ENCODE measurements at places on chromosomes 1 and 21.

GRCh38 chr1:7941437-7941793 is 776 bp upstream of the TNFRSF9 start:
- DNase-seq: no peak

DNA sequence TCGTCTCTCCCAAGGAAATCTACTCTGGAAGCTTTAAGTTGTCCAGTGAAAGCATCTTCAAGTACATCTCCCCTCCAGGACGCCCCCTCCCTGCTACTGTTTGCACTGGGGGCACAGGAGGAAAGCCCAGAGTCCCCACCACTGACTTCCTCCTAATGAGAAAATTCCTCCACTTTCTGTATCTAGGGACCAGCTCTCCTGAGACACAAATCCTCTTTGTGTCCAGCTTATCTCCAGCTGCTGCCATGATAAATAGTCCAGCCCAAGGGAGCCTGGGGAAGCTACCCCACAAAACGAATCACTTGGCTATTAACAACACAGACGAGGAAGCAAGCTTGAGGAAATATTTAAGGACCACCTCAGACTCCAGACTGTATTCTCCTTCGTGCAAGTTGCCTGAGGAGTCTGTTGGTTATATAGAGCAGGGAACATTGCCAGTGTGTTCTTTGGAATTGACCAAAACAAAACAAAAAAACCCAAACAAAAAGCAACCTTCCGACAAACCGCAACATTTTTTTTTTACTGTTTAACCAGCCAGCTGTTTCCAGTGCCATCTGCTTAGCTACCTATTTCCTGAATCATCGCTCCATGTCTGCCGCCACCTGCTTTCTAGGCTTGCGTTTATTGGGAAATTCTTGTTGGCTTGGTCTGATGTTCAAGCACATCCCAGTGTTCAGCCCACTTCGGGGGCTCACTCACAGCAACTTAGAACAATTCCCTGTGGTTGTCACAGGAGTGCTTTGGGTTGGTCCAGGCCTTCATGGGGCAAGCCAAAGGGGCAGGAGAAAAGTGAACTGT is 7.7 kb downstream of the C1orf226 start:
- DNase-seq: peak; percentile 59

DNA sequence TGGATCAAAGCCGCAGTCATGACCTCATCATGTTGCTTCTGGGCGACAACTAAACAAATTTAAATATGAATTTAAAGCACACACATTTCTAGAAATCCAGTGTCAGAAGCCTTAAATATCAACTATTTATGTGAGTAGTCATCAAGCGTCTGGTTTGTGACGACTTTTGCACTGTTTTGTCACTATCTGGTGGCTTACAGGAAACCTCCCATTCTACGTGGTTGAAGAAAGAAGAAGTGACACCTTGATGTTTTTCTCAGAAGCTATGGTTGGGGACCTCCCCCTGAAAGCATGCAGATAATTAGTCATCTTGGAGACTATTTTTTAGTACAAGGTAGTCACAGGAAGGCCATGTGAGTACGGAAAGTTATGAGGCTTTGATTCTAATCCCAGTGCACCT is 58.5 kb downstream of the TENT5C start:
- no peak for DNase-seq

DNA sequence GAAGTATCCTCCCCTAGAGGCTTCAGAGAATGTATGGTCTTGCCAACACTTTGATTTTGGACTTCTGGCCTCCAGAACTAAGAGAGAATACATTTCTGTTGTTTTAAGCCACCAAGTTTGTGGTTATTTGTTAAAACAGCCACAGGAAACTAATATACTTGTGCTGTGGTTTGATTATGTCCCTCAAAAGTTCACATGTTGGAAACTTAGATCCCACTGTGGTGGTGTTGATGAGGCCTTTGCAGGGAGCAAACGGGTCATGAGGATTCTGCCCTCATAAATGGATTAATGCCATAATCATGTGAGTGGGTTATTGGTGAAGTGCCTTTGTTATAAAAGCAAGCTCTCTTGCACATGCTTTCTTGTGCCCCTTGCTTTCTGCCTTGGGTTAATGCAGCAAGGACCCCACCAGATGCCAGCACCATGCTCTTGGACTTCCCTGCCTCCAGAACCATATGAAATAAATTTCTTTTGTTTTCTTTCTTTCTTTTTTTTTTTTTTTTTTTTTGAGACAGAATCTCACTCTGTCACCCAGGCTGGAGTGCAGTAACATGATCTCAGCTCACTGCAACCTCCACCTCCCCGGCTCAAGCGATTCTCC is 157.3 kb downstream of the CLIC6 start:
- no peak for DNase-seq

GRCh38 chr1:171243878-171244277 is 4.4 kb upstream of the FMO1 start:
- DNase-seq: no peak

DNA sequence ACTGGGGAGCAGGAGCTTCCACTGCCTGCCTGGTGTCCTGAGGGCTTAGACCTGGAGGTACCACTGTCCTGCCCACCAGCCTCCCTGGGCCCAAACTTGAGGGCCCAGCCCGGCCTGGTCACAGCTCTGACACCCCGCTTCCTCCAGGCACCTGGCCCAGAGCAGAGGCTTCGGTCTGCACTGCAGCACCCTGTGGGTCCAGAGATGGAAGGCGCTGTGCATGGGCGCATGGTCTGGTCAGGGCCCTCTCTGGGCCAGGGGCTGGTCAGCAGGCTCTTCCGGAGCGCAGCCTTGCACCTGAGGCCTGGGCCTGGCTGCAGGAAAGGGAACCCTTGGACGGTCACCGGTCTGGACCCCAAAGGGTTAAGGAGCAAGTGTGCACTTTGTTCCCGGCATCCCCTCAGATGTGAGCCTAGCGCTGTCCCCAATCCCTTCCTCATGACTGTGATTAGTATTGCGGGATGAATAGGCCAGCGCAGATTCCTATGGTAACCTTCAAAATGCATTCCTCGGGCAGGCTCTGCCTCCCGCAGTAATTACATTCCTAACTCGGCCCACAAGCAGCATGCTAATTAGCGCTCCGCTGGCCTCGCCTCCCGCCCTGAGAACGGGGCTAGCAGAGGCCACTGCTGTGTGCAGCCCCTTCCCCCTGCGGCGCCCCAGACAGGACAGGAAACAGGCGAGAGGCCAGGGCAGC is 36.3 kb downstream of the PRDM16 start:
- DNase-seq: no peak

DNA sequence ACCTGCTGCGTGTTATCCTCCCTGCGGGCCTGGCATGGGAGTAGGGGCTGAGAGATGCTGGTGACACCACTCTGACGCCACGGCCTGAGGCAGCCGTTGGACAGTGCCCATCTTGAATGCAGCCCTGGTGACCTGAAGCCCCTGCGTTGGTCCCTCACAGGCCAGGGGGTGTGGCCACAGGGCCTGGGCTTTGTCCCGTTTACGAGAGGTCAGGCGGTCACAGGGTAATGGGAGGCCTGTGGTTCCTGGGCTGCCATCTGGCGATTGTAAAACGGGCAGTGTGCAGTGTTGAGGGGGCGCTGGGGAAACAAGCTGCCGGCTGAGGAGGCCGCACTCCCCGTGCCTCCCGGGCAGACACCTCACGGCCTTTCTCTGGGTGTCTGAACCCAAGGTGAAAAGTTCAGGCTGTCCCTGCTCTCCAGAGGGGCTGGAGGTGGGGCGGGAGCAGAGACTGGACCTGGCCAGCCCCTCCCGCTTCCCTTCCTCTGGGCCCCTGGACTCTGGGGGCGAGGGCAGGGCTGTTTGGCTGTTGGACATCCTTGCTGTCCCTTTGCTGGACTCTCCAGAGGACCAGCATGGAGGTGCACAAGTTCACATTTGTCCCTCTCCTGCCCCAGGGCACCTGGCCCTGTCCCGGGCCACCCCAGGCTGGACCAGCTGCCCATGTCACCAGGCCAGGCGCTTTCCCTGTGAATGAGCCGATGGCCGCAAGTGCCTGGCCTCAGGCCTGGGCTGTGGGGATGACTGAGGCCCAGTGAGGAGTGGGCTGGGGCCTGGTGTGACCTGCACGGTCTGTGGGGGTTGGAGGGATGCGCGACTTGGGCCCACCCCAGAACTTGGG is 42.4 kb downstream of the SKI start:
- DNase-seq: no peak

GRCh38 chr1:153544453-153545066 is 1.0 kb downstream of the S100A4 start:
- DNase-seq: no peak

GRCh38 chr1:195828325-195828724 is 779.9 kb downstream of the KCNT2 start:
- no peak for DNase-seq

- no peak for DNase-seq
Measured at GRCh38 chr1:49556676-49557234, 467.0 kb downstream of the AGBL4 start.

GRCh38 chr21:35664683-35665082 is 395.6 kb downstream of the SETD4 start:
- DNase-seq: no peak

- no peak for DNase-seq
Measured at GRCh38 chr1:29967261-29967660, 730.9 kb downstream of the PTPRU start.
